ENCODE measurements at places on chromosomes 2 and 18.
A peak's percentile ranks its signal among the peaks of the same experiment; 100 is the strongest.

GRCh38 chr2:101717071-101717845, 19.8 kb downstream of the MAP4K4 start:
- ATAC-seq = peak; percentile 92

DNA sequence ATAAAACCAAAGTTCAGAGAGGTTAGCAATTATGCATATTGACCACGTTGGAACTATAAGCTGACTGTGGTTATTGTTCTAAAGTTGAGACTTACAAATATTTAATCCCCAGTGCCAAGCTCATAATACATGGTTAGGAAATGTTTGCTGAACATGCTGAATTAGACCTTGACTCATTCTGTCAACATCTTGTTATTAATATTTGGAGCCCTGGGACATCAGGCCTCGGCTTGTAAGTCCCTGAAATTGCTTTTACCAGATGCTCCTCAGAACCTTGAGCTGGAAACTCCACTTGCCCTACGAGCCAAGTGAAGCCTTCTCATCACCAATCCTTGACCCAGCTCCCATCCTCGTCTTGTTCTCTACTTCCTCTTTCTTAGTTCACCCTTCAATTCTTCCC, 21.2 kb downstream of the DYNAP start:
- no peak for ATAC-seq

DNA sequence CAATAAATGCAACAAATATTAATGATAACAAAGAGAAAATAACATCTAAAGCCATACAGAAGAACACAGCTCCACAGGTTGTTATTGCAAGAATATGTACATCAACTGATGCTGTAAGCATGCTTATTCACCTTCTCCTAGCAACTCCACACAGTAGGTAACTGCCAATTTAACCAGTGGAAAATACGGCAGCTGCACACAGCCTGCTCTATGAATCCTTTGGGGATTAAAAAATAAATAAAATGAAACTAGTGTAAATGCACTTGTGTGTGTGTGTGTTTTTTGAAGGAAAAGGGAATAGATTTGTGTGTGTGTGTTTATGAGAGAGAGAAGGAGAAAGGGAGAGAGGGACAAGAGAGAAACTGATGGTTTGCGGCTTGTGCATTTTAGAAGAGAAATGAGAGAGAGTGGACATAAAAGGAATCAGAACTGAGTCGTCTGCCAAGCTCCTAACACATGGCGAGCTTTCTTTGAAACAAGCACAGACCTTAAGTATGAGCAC, 96.2 kb upstream of the PDE1A start:
- no peak for ATAC-seq

DNA sequence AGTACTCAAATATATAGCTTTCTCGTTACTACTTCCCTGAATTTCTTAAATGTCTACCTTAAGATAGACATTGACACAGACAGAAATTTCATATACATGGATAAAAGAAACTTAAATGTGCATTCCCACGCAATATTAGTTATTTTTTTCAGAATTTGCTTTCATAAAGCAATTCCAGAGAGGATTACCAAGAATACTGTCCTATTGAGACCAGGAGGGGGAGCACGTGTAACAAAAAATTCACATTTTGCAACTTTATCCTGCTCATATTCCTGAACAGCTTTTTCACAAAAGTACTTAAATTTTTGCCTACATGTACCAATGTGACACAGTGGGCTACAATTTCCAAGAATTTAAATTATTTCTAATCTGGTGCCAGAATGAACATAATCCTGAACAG, 30.7 kb upstream of the ERCC3 start:
- no peak for ATAC-seq

DNA sequence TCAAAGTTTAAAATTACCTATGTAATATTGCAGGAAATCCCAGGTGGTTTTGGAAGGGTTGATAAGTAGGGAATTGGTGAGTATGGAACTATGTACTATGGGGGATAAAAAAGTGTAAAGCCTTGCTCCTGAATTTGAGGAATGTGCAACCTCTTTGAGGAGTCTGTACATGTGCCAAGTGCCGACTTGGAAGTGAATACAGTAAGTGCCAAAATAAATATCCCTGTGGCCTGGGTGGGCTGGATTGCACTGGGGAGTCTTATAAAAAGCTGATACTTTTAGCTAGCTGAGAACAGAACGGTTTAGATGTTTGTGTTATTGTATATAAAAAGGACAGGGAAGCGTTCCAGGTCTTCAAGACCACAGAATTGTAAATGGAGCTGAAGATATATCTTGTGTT, 317.1 kb upstream of the LRRTM1 start:
- ATAC-seq = no peak

- no peak for ATAC-seq
Measured at GRCh38 chr2:17299891-17300540, 218.2 kb downstream of the RAD51AP2 start.

DNA sequence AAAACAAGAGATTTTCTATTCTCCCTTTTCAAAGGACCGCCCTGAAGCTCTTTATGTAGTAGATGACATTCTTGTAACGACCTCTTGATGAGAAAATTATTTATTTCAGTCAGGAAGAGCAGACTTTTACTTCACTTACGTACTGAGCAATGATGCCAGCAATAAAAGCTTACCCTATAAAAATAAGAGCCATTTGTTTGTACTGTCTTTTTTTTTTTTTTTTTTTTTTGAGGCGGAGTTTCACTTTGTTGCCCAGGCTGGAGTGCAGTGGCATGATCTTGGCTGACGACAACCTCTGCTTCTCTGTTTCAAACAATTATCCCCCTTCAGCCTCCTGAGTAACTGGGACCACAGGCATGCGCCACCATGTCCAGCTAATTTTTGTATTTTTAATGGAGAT, 39.2 kb downstream of the CRIM1 start:
- ATAC-seq = no peak

DNA sequence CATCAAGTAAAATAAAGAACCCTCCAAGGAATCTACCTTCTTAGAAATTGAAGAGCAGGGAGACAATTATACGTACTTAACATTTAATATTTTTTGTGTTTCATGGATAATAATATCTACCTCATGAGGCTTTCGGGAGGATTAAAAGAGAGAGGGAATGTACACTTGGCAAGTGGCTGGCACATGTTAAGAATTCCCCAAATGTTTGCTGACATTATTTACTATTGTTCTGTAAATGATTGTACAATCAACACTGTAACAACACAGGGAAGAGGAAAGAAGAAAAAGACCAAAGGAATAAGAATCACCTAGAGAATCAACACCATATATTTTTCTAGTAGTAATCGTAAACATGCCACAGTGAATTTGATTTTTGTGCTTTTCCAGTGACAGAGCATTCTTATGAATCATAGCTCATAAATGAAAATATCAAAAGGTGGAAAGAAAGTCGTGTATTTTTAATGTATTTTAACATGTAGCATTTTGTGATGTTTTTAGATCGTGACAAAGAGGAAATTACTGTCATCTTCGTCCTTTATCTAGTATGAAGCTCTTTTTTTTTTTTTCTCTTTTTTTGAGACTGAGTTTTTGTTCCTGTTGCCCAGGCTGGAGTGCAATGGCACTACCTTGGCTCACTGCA, 67.3 kb downstream of the B3GNT2 start:
- no peak for ATAC-seq

GRCh38 chr2:109386004-109386695, 227.6 kb downstream of the SEPTIN10 start:
- ATAC-seq = no peak
